ENCODE measurements at places on chromosomes 3 and 15.

DNA sequence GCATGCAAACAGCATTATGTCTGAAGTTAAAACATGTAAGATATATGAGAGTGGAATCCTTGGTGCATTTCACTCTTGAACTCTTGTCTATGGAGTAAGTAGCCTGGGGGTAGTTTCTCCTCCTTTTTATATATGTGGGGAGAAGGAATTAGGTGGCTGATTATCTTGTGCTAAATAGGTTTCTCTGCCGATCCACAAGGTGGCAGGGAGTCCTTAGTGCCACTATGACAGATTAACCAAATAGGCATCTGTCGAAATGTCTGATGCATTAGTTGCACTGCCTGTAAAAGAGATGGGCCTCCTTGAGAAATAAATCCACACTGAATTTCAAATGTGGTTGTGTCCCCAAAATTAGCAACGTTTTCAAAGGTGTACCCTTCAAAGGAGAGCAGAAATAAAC, 170.1 kb downstream of the CNTN4 start:
- DNase-seq: no peak

DNA sequence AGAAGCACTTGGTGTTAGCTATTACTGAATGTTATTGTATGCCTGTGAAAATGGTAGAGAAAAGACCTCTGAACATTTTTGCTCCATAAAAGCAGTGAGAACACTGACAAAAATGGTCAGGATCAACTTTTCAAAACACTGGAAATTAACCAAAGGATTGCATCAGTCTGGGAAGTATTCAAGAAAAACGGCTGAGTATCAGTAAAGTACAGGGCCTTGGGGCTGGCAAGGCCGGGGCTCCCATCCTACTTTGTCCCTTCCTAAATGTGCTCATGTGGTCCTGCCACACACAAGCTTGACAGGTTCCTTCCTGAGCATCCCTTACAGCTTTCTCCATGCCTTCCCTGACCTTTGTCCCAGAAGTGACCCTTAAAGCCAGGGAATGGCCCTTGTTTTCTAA, 84.0 kb downstream of the CFAP20DC start:
- DNase-seq: no peak

GRCh38 chr3:161067335-161067734, 37.8 kb downstream of the B3GALNT1 start:
- DNase-seq: no peak

- peak; percentile 93 for DNase-seq
Observed at GRCh38 chr15:84929795-84930603, 45.5 kb downstream of the SLC28A1 start.

DNA sequence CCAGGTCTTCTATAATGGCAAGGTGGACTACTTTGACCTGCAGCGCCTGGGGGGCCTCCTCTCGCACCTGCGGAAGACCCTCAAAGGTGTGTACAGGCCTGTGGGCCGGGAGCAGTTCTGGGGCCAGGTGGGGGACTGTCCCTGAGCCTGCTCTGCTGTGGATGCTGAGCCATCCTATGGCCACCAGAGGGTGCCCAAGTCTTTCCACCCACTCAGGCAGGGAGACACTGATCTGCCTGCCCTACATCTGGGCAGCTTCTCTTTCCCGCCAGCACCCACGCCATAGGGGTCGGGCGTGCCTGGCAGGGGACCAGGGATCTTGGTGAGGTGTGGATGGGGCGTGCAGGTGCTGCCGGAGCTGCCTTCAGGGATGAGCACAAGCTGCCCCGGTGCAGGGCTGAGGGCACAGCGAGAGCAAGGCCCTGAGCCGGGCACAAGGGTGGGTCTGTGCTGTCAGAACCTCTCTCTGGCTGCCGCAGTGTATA, 14.1 kb downstream of the RNF123 start:
- peak; percentile 55 for DNase-seq

- DNase-seq: no peak
Observed at GRCh38 chr3:15756505-15756904, 41.3 kb downstream of the ANKRD28 start.

- peak; percentile 5 for DNase-seq
Observed at GRCh38 chr3:35659768-35660167, 20.4 kb downstream of the ARPP21 start.

GRCh38 chr3:97720417-97720816, 44.1 kb upstream of the ARL6 start:
- DNase-seq: no peak

- no peak for DNase-seq
Observed at GRCh38 chr15:59998950-59999611, 5.0 kb upstream of the FOXB1 start.

DNA sequence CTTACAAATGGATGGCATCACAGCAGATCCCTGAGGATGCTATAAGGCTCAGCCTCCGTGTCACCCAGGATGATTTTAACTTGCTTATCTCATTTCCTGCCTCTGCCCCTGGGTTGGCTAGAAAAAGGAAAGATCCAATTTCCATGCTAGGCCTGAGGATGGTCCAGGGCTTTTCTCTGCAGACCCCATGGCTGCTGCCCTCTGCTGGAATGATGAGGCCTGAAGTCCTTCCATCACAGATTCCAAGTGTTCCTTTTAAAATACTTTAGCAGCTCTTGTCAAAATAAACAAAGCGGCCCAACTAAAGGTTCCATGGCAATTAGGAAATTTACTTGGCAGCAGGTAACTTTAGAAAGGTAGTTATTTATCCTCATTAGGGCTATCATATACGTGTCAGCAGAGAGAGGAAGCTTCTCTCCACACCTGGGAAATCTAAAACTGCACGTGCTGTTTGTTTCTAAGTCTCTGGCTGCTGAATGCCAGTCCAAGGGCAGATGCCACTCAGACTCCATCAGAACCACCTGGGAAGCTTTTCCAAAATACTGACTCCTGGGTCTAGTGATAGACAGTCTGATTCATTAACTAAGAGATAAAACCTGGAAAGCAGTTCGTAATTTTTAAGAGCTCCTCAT, 401.9 kb upstream of the IL12A start:
- DNase-seq: peak; percentile 73

GRCh38 chr3:101838691-101839090, 10.6 kb upstream of the NFKBIZ start:
- no peak for DNase-seq

DNA sequence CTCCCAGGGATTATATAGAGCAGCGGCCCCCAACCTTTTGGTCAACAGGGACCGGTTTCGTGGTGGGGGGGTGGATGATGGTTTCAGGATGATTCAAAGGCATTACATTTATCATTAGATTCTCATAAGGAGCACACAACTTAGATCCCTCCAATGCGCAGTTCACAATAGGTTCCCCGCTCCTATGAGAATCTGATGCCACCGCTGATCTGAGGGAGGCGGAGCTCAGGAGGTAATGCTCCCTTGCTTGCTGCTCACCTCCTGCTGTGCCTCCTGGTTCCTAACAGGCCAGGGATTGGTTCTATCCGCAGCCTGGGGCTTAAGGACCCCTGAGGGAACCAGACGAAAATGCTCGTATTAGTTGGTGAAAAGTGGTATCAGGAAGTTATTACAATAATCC, 1.3 kb upstream of the HACD2 start:
- DNase-seq: peak; percentile 66

DNA sequence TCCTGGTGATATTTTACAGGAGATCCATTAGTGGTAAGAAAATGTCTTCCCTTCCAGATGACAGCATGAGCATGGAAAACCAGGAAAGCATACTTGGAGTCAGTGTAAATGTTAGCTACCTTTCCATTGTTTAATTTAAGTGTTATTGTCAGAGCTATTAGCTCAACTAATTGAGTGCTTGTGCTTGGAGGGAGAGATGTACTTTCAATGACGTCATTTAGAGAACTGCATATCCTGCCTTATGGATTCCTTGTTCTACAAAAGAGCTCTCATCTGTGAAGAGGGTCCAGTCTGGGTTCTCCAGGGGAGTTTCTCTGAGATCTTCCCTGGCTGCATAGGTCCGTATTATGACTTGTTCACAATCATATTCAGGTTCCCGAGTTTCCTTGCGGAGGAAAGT, 687.2 kb downstream of the TBL1XR1 start:
- DNase-seq: no peak

DNA sequence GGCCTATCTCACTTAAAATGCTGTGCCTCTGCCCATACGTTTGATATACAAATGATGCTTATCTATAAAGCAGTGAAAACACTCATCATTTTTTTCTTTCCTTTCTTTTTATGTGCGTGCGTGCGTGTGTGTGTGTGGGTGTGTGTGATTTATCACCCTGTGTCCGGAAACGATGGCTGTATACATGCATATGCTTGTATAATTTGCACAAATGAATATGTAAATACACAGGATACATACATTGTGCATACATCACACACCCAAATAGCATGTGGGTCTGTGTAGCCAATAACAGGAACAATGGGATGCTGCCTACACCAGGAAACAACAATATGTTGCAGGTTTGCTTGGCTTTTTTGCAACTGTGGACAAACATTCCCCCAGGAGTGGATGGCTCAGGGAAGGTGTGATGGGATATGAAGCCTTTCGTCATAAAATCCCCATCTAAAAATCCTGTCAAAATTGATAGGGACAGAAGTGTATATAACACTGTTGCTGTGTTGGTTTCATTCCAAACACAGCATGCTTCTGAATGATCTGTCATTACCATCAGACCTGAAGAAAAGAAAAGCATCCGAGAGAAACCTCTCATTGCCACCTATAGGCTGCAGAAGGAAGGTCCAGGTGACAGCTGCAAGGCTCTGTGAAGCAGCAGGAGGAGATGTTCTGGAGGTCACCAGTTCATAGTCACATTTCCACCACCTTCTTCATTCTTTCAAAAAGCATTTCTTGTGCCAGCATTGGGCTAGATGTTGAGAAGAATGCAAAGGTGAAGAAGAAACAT, 503.9 kb upstream of the NR2F2 start:
- no peak for DNase-seq

DNA sequence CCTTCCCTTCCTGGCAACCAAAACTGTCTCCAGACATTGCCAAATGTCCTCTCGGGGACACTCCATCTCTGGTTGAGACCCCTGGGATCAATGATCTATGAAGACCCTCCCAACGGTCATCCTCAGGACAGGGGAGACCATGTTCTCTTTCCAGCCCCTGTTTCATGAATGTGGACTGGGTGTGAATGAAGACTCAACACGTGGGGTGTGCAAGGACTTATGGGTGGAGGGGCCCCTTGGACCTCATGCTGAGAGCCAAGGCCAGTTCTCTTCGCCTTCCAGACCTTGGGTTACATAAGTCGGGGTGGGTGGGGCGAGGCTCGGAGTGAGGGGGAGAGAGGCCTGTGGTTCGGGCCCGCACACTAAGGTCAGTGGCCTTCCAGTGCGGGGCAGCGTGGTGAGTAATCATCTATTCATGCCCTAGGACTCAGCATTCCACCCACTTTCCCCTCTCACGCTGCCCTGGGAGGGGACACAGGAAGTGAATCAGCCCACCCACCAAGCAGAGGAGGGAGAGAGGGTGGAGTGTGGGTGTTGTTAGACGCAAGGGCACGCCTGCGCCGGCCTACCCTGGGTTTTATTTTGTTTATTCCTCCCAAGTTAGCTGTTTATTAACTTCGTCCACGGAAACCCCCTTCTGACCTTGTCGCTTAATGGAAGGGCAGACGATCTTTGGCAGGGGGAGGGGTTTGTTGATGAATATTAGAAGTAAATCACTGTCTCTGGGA, 6.7 kb downstream of the PAQR5 start:
- DNase-seq: peak; percentile 95

DNA sequence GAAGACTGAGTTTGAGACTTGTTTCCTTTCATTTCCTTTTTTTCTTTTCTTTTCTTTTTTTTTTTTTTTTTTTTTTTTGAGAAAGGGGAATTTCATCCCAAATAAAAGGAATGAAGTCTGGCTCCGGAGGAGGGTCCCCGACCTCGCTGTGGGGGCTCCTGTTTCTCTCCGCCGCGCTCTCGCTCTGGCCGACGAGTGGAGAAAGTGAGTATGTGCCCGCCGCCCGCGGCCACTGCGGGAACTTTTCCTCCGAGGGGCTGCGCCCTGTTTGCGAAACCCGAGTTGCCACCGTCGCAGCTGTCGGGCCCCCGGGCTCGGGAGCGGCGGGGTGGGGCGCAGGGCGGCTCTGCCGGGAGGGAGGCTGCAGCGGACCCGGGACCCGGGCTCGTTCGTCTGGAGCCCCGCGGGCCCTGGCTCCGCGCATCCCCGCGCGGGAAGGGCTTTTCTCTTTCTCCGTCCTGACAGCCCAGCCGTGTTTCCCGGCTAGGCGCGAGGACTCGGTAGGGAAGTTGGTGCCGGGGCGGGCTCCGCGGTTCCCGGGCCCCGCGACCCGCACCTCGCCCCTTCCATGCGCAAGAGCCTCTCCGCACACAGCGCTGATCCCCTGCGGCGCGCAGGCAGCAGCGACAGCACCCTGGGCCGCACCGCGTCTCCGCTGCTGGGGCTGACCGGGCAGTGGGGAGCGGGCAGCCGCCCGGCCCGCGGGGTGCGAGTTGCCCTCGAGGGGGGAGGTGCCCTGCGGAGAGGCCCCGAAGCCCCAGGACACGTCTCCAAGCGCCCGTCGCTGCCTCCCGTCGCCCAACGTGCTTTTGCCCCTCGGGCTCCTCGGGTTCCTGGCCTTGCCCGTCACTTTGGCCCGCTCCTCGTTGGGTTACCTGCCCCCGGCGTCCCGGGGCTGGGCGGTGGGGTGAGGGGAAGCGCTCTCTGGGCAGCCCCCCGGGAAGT, 1.4 kb downstream of the IGF1R start:
- no peak for DNase-seq

DNA sequence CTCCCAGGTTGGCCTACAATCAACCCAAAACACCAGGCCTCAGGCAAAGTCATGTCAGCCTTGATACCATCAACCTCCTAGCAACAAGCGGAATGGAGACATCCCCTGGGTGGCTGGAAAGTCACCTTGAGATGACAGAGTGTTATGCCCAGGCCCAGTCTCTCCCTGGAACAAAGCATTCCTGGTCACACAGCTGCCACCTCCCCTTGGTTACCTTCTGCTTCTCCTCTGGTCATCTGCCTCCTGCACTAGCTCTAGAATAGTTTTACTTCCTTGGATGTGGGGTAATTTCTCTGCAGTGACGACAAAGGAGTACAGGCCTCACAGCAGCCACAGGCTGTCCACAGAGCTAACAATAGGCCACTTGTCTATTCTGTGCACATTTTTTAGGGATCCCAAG, 114.9 kb downstream of the RFTN1 start:
- DNase-seq: no peak

DNA sequence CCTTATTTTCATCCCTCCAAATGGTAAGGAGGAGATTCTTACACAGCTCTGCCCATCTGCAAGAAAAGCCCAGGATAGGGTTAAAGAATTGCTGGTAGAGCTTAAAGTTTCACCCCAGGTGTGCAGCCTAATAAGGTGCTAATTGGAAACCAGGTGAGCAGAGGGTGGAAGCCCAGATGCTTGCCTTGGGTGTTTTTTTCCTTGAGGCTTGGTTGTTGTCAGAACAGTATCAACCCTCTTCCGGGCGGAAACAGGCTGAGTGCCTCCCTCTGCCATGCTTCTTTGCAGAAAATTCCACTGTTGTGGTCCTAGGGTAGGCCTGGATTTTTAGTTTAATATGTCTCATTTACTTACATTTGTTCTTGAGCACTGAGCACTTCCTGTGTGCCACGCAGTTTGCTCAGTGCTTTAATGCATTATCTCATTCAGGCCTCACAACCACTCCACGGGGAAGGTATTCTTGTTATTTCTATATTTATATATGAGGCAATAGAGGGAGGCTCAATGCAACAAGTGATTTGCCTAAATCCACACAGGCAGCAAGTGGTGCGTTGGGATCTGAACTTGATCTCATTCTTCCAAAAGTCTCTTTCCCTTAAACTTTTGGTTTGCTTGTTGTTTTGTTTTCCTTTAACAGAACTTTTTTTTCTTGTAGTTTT, 115.0 kb upstream of the LRIG1 start:
- DNase-seq: no peak

Data from A172 (cell line).